ENCODE measurements at places on chromosomes 1 and 21.

DNA sequence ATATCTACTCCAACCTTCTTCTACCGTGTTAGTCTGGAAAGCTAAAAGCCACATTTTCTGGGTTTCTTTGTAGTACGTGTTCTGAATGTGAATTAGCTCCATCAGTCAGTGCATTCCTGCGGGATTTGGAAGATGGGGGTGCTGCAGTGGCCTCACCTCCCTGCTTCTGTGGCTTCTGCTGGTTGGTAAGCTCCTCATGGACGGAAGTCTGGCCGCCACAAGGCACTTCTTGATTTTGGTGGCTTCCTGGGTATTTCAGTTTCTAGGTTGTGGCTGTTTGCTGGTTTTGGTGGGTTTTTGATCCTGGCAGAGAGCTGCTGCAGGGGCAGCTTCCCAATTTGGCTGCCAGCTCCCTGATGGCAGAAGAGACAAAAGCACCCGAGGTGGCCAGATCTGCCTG lies 20.9 kb upstream of the TACSTD2 start:
- no peak for DNase-seq

DNA sequence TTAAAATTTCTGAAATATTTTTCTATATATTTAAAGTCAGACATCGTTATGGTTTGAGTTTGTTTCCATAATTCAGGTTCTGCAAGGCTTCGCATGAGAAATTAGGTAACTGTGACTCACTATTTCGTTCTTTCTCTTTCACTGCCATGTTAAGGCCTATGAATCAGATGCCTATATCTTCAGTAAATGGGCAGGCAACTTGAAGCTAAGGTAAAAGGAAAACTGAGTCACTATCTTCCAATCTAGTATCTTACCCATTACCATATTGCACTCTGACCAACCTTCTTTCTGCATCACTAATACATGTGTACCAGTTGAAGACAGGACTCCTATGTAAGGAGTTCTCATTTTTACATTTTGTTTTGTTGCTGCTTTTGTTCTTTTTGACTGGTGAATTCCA lies 37.8 kb downstream of the PYHIN1 start:
- no peak for DNase-seq

DNA sequence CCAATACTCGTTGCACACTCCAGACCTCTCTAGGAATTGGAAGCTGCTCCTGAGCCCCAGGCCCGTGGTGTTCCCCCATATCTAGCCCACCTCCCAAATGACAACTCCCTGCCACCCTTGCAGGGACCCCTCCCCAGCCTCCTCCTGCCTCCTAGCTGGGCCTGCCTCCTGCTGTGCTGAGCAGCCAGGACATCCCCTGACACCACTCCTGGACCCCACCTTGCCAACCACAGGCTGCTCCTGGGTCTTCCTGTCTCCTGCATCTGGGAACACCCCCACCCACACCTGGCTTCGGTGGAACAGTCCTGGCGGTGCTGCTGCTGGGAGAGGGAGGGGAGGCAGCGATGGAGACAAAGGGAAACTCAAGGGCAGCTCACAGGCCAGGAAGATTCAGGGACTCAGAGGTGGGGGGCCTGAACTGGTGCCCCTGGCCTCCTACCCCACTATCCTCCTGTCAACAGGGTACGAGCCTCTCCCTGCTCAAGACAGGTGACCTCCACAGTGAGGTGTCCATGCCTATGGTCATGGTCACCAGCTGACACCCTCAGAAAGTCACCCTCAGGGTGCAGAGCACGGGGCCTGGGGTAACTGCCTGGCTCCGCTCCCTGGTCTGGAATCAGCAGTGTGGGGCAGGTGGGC lies 81.2 kb downstream of the RIPK4 start:
- DNase-seq = no peak

DNA sequence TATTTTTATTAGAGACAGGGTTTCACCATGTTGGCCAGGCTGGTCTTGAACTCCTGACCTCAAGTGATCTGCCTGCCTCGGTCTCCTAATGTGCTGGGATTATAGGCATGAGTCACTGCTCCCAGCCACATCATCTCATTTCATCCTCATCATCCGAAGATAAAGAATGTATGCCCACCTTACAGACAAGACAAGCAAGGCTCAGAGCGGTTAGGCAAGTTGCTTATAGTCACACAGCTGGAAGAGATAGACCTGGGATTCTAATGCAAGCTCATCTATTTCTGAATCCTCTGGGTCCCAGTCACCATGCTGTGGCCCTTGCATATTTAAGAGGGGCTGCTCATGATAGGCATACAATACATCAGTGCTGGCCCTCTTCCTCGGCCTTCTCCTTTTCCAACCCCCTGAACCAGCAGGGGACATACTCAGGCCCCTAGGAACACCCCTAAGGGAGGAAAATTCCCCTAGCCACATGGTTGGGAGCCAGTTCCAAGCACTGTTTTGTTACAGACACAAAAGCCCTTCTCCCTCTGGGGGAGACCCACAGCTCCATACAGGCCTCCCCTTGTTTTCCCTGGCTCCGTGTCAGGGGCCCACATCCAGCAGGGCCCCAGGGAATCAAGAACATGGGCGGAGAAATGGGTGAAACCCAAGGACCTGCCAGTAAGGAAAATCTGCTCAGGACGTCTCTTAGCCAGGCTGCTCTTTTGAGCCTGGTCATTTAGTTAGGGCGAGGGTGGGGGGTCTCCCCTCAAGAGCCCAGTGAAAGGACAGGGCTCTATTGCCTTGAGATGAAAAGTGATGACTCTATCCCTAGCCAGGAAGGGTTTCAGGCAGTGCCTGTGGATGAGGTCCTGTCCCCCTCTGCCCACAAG lies 6.9 kb downstream of the CSRP1 start:
- DNase-seq = no peak

- peak; percentile 29 for DNase-seq
Measured at GRCh38 chr1:40032240-40032891, 8.2 kb upstream of the CAP1 start.

DNA sequence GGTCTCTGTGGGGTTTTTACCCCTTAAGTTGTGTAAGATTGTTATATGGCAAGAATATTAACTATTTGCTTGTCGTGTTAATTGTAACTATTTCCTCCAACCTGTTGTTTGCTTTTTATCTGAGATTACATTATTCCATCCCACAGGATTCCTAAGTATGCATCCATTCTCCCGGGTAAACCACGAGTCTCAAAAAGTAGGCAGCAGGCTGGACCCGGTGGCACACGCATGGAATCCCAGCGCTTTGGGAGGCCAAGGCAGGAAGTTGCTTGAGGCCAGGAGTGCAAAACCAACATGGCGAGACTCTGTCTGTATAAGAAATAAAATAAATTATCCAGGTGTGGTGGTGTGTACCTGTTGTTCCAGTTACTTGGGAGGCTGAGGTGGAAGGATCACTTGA lies 12.6 kb upstream of the RSPO1 start:
- no peak for DNase-seq

DNA sequence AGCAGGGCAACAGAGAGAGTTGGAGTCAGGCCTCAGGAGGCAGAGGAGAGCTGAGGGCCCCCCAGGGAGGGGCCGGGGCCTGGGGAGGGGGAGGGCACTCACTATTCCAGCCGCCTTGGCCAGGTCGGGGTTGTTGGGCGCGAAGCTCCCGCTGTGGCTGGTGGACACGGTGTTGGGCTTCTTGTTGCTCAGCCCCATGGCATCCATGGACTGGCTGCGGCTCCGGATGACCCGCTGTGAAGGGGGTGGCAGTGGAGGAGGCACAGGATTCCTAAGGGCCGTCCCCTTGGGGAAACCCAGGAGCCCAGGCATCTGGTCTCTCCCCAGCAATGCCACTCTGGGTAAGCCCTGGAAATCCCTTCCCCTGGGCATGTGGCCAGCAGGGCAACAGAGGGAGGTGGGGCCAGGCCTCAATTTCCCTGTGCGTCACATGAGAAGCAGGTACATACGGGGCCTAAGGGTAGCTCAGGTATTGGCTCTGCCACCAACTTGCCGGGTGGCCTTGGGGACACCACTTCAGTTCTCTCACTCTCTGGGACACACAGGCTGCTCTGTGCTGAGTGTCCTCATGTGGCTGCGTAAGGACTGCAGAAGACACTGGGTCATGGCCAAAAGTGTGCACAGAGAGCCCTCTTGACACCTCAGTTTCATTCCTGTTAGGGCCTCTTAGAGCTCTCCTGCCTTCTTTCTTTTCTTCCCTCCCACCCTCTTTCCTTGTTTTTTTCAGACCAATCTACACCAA lies 63.0 kb downstream of the RAP1GAP start:
- DNase-seq = no peak

DNA sequence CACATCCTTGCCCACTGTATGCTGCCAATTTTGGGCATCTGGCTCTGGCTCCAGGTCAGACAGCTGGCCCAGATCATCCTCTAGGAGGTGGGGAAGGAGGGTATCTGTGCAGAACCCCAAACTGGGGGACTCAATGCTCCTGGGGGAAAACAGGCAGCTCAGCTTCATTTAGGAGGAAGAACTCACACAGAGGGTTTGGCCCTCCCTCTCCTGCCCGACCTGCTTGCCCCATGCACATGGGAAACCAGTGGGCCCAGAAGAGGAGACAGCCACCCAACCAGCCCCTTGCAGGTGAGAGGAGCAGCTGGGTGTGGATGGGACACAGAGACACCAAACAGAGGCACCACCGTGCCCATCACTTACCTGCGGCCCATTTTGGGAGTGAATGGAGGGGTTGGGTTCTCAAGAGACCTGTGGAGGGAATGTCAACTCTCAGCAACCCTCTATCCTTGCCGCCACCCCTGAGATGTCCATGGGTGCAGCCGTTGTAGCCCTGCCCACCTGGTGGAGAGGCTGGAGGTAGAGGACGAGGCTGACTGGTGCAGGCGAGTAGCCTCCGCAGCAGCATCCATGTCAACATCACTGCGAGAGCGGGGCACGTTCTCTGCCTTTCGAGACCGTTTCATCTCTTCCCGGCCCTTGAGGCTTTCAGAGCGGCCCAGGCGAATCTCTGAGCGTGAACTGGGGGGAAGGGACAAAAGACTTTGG lies 27.5 kb downstream of the LRRC71 start:
- no peak for DNase-seq

DNA sequence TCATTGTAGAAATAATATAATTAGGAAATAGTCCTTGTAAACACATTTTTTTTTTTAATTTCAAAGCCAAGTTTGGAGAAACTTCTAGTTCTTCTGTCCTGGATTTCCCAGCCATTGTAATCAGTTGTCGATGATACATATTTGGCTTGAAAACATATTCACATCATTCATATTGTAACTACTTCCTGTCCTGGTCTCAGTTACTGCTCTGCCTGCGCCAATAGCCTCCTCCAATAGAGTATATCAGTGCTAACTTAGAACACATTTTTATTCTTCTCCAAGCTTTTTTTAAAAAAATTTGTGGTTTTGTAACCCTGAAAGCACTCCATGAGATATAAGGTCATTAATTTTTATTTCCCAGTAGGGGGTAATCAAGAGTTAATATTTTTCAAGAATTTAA lies 46.1 kb upstream of the FMO2 start:
- no peak for DNase-seq

GRCh38 chr1:47181955-47182675 lies 7.7 kb downstream of the PDZK1IP1 start:
- no peak for DNase-seq

GRCh38 chr1:23836037-23836436 lies 10.8 kb upstream of the HMGCL start:
- no peak for DNase-seq

DNA sequence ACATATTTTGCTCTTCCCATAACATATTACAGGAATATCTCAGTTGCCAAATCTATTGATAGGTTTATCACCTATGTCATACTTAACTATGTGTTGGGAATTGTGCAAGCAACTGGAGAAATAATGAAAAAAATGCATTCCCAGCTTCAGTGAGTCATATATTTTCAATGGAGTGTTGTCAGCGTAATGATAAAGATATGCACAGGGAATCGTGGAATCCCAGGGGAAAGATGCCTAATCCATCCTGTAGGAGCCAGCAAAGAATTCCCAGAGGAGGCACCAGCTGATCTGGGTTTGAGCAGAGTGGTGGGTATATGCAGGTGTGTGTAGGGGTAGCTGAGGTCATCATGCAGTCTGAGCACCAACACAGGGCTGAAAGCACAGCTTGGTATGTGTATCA lies 213.3 kb upstream of the DAB1 start:
- no peak for DNase-seq

DNA sequence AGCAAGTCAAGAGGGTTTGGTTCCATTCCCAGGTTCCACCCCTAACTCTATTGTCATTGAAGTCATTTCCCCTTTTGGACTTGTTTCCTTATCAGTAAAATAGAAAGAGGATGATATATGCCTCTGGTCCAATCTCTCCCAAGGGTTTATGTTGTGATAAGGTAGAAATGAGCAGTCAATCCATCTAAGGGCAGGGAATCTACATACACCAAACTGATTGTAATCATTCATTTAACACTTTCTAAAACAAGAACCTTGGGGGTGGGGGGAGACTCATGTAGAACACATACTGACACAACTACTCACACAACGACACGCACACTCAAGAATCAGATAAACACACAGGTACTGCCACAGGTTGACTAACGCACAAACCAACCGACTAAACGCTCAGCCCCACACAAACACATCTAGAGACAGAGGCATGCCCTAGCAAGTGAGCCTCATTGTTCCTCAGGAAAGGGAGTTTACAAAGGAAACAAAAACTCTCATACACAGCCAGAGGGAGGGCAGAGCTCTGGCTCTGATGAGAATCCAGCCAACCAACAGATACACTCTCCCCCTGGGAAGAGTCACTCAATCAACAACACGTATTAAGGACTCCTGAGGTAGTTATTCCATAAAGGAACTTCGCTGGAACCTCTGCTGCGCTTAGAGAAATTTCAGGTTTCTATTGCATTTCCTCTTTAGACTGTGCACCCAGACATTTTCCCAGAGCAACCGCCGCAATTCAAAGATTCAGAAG lies 1.0 kb downstream of the F11R start:
- no peak for DNase-seq

DNA sequence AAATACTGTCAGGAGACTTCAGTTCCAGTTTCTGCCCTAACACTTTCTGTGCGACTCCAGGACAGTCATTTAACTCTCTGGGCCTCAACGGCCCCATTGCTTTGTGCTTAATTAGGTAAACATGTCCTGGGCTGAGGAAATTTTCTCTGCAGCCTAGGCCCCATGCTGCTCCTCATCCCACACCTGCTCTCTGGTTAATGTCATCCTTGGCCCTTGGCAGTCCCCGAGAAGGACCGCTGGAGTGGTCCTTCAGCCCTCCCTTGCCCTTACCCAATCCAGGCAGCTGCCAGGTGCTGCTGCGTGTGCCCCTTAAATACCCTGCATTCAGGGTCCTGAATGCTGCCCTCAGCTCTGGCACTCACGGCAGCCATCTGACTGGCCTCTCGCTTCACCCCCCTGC lies 18.7 kb downstream of the UBL4B start:
- no peak for DNase-seq

- DNase-seq = no peak
Measured at GRCh38 chr1:228394571-228395394, 11.9 kb downstream of the TRIM11 start.

- DNase-seq = no peak
Measured at GRCh38 chr1:186812570-186812969, 16.2 kb upstream of the PLA2G4A start.

- DNase-seq = no peak
Measured at GRCh38 chr1:204714194-204714860, 28.8 kb upstream of the LRRN2 start.
